ENCODE measurements at places on chromosomes 7 and 10.

DNA sequence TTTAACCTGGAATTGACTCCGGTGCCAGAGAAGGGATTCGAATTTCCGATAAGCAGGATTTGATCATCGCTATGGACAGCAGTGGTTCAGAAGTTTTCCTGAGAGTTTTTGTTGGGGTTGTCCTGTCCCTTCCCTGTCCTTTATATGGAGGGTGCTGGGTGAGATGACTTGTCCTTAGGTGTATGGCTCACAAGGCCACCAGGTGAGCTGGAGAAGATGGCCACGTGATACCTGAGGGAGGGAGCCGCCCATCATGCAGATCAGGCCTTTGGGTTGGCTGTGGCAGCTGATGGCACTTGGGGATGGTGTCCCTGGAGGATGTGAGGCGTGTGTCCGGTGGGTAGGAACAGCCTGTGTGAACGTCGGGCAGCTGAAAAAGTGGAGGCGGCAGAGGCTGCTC lies 187.7 kb downstream of the PTPN20 start:
- no peak for DNase-seq

GRCh38 chr10:104043854-104044253 lies 41.8 kb downstream of the COL17A1 start:
- no peak for DNase-seq

DNA sequence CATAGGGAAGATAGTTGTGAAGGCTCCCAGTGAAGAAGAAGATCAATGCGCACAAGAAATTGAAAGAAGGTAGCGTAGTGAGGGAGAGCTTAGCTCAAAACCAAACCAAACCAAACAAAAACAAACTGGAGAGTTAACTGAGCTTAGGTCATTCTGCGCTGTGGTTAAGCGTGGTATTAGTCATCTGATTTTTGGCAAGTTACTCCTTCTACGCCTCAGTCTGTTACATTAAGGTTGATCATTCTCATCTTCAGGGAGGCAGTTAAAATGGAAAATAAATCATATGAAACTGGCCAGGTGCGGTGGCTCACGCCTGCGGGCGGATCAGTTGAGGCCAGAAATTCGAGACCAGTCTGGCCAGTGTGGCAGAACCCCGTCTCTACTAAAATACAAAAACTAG lies 259.7 kb downstream of the EXOC4 start:
- peak; percentile 85 for DNase-seq

- DNase-seq = no peak
Observed at GRCh38 chr10:129621693-129622092, 154.7 kb downstream of the MGMT start.

- DNase-seq = no peak
Observed at GRCh38 chr7:38339953-38340819, 66.8 kb upstream of the TARP start.

DNA sequence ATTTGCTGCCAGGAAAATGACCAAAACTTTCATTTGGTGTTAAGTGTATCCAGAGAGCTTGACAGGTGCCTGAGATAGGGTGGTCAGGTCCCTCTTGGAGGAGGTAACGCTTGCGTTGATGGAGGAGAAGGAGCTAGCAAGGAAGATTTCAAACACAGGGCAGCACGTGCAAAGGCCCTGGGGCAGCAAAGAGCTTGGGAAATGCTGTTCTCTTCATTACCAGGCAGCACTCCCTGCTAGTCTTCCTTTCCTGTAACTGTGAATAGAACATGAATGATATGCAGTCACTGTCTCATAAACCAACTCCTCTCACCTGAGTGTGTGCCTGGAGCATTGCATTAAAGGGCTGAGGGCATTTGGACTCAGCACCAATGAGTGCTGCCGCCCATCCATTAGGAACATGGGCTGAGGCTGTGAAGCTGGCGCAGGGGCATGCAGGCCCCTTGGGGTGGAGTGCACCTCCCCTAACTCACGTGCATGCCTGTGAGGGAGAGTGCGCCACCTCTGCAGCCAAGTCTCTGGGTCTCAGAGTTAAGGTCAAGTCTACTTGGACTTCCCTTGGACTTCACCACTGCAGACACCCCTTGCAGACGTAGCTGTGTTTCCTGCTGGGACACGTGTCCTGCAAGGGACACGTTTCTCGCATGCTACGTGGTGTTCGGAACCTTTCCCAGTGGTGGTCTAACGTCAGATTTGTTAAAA lies 136.8 kb downstream of the PAXIP1 start:
- no peak for DNase-seq

DNA sequence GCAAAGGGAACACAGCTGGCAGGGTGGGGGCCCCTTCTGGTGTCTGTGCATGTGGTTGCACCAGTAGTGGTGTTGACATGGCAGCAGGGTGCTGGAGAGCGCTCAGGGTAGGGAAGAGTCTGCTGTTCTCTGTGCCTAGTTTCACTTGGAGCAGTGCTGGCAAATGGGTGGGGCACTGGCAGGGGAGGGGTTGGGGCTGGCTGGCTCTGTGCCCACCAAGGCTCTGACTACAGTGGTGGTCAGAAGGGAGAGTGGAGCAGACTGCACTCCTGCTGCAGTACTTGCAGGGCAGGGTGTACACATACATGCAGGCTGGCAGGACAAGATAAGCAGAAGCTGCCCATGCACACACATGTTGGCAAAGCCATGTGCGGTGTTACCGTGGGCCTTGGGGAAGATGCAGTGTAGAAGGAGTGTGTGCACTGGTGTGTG lies 18.2 kb downstream of the FAM25A start:
- no peak for DNase-seq

DNA sequence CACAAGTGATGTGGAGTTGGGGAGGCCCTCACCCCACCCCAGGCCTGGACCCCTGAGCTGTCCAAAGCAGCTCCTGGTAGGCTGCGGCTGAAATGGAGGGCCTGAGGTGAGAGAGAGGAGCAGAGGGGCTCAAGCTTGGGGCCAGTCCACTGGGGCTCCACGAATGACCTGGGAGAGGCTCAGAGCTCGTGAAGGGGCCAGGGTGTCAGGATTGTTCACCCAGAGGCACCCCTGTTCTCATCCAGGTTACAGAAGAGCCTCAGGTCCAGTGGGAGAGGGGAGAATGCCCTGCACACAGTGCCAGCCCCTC lies 102.2 kb upstream of the RET start:
- DNase-seq = no peak

- no peak for DNase-seq
Observed at GRCh38 chr7:98217623-98218582, 6.7 kb downstream of the BHLHA15 start.

Data from NCI-H226 (cell line).